Stomach (tissue), 19 donors: ENCODE measurements at places on chromosomes 7 and 10. TPM values are rescaled to one million over a fixed set of nuclear protein-coding genes. Genes with fewer than 3 reads are reported as not detected.
A peak's percentile ranks its signal among the peaks of the same experiment; 100 is the strongest.

- DNase-seq, result no peak
- no peaks in the 10 kb centered on the region for H3K4me1 ChIP-seq
- H3K36me3 ChIP-seq, result no peaks in the 10 kb centered on the region
- H3K4me3 ChIP-seq, result no peak overlapping the region
- no peaks in the 10 kb centered on the region for H3K27me3 ChIP-seq
These were observed 336.8 kb upstream of the IGFBP3 start for GRCh38 chr7:46257761-46258448.

Gene OPN1SW
- not detected for total RNA-seq

- no peaks in the 10 kb centered on the region for H3K27me3 ChIP-seq
- H3K4me1 ChIP-seq, result no peaks in the 10 kb centered on the region
These were observed 10.0 kb upstream of the GJD4 start for GRCh38 chr10:35595106-35595505.

Gene PDE1C
- 7.6 TPM for total RNA-seq

GRCh38 chr10:122706947-122707346 is 7.3 kb upstream of the C10orf120 start:
- H3K4me1 ChIP-seq, result peaks cover 19% of the 10 kb centered on the region
- H3K27ac ChIP-seq, result no peak overlapping the region
- no peak overlapping the region for H3K4me3 ChIP-seq
- no peak for DNase-seq
- H3K27me3 ChIP-seq, result peaks cover 3% of the 10 kb centered on the region

DNA sequence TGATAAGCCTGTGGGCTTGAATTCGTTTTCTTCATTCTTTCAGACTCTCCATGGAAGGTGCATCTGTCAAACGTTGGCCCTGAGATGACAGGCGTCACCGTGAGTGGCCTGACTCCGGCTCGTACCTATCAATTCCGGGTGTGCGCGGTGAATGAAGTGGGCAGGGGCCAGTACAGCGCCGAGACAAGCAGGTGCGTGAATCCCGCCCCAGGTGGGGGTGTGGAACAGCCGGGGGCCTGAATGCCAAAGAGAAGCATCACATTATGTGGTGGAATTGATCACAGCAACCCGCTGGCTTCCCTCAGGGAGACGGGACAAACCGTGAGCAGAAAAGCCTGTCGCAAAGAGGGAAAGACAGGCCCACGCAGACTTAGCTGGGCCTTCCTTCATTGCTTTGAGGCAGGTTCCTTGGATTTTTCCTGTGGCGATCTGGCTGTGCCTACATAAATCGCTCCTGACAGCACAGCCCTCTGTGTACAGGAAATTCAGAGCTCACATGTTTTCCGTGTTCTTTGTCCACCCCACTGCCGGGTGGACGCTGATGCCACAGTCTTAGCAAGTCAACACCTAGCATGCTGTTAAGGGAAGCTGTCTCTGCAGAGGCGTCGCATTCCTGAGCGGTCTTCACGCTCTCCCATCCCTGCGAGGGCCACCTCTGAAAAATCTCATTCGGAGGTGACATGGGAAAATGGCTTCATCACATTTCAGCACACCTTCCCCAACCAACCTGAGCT is 671.0 kb upstream of the FOXK1 start:
- H3K27ac ChIP-seq, result no peak overlapping the region
- H3K4me1 ChIP-seq, result no peaks in the 10 kb centered on the region
- no peak for DNase-seq
- no peaks in the 10 kb centered on the region for H3K27me3 ChIP-seq
- H3K4me3 ChIP-seq, result no peak overlapping the region
- H3K36me3 ChIP-seq, result peaks cover 6% of the 10 kb centered on the region

Gene GIMAP2
- 1.8 TPM for total RNA-seq

DNA sequence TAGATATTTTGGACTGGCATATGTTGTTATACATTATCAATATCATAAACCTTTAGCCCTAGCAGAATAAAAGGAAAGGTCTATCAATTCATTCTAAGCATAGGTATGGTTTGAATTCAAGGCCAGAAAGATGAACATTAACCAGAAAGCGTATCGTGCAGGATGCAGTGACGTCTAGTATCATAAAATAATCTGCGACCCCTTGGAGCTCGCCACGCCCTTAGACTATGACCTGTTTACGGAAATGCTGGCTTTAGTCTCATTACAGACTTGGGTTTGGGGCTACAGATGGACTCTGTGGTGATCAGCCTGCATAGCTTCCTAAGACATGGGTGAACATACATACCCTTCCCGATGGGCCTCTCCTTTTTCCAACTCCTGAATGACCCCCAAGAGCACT is 21.5 kb downstream of the INSYN2A start:
- H3K4me1 ChIP-seq, result no peaks in the 10 kb centered on the region
- no peak overlapping the region for H3K27ac ChIP-seq
- no peak overlapping the region for H3K4me3 ChIP-seq

GRCh38 chr7:20199015-20199737 is 18.0 kb downstream of the MACC1 start:
- H3K27ac ChIP-seq, result peak overlapping the region; percentile 48
- H3K27me3 ChIP-seq, result no peaks in the 10 kb centered on the region
- no peak overlapping the region for H3K4me3 ChIP-seq
- DNase-seq, result peak; percentile 34

DNA sequence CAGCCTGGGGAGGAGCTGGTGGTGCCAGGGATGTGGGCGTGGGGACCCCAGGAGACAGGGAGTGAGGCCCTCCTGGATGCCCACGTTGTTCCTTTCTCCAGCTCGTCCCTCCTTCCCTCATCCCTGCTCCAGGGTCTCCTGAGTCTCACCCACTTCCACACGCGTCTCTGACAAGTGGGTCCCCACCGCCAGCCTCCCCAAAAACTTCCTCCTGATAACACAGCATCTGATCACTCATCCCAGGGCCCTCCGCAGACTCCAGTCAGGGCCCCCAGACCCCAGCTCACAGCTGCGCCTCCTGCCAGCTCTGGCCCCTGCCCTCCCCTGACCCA is 60.6 kb upstream of the INPP5A start:
- no peak overlapping the region for H3K27ac ChIP-seq
- no peak for DNase-seq
- no peak overlapping the region for H3K4me3 ChIP-seq
- no peaks in the 10 kb centered on the region for H3K36me3 ChIP-seq
- H3K4me1 ChIP-seq, result peaks cover 5% of the 10 kb centered on the region

GRCh38 chr7:46115410-46115809 is 194.3 kb upstream of the IGFBP3 start:
- no peaks in the 10 kb centered on the region for H3K36me3 ChIP-seq
- DNase-seq, result no peak
- no peak overlapping the region for H3K27ac ChIP-seq
- H3K4me3 ChIP-seq, result no peak overlapping the region
- no peaks in the 10 kb centered on the region for H3K4me1 ChIP-seq
- H3K27me3 ChIP-seq, result no peaks in the 10 kb centered on the region

GRCh38 chr7:133021196-133021595 is 60.7 kb downstream of the CHCHD3 start:
- no peak overlapping the region for H3K4me3 ChIP-seq
- DNase-seq, result no peak
- no peaks in the 10 kb centered on the region for H3K27me3 ChIP-seq
- no peak overlapping the region for H3K27ac ChIP-seq
- peaks cover 7% of the 10 kb centered on the region for H3K36me3 ChIP-seq
